RPMI7951 (cell line): ENCODE measurements at places on chromosomes 12 and 14. TPM values are rescaled to one million over a fixed set of nuclear protein-coding genes. Genes with fewer than 3 reads are reported as not detected.

DNA sequence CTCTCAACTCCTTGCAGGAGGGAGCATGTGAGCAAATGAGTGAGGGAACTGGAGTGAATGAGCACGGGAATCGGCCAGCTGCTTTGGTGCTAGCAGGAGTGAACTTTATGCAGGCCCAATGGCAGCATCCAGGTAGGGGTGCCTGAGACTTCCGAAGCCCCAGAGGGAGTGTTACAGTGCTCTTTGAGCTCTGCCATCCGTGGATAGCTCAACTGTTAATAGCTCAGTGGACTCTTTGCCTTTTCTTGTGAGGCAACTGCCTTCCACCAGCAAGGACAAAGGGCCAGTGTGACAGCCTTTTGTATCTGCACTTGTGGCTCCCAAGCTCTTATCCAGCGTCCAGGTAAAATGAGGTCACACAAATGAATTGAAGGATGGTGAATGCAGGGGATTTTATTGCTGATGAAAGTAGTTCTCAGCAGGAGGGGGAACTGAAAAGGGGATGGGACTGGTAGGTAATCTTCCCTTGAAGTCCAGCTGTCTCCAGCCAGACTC is 12.9 kb downstream of the CREBL2 start:
- DNase-seq: no peak

- DNase-seq: no peak
These were observed 130.1 kb downstream of the PRKCH start for GRCh38 chr14:61451491-61451890.

GRCh38 chr12:10276774-10277173 is 30.9 kb upstream of the KLRD1 start:
- DNase-seq: no peak

CLEC2A gene
- not detected in 2 replicates for total RNA-seq

KSR2 gene
- 0.24 and 0.98 TPM in 2 replicates for total RNA-seq
